Karpas-422 (cell line): ENCODE measurements at places on chromosomes 13 and 19. TPM values are rescaled to one million over a fixed set of nuclear protein-coding genes. Genes with fewer than 3 reads are reported as not detected.

The PTGER1 gene
- not detected in 2 replicates for total RNA-seq

The NOTCH3 gene
- total RNA-seq, result 0.45 and 3.2 TPM in 2 replicates

The ZNF793 gene
- 2.7 and 4.4 TPM in 2 replicates for total RNA-seq

The FPR3 gene
- not detected in 2 replicates for total RNA-seq

The MEDAG gene
- total RNA-seq, result not detected in 2 replicates

The IL12RB1 gene
- 6.1 and 9.6 TPM in 2 replicates for total RNA-seq

The LENG9 gene
- 5.0 and 14.1 TPM in 2 replicates for total RNA-seq

The KCNK6 gene
- not detected in 2 replicates for total RNA-seq

The PLK5 gene
- not detected in 2 replicates for total RNA-seq

The FCGBP gene
- 0.32 TPM in 1 of 2 replicates, not detected in the other for total RNA-seq

The CD177 gene
- total RNA-seq, result not detected in 2 replicates

DNA sequence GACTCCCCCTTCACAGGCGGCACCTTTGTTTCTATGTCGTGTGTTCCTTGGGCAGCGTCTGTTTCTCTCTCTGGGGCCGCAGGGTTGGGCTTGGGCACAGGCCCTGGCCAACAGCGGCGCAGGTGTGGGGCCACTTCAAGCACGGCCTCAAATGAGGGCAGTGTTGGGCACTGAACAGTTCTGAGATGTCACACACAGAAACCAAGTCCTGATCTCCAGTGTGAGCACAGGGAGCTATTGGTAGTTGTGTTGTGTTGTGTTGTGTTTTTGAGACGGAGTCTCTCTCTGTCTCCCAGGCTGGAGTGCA is 42.7 kb downstream of the GATAD2A start:
- H3K4me1 ChIP-seq, result peaks cover 43% of the 10 kb centered on the region
- no peak overlapping the region for H3K4me3 ChIP-seq
- H3K27ac ChIP-seq, result no peak overlapping the region
- H3K27me3 ChIP-seq, result no peaks in the 10 kb centered on the region
- no peak for DNase-seq

DNA sequence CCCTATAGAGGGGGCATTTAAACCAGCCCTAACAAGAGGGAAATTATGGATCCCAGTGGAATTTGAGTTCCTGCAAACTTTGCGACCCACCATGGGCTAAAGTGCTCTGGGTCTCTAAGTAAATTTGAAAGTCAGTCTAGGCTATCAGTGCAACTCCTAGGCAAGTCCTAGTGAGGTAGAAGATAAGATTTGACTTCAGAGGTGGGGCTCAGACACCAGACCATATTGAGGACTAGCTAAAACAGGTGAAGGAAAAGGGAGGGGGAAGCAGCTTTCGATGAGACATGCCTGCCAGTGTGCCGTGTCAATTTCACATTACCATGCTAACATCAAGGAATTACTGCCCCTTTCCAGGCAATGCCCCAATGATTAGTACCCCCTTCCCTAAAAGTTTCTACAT is 38.4 kb downstream of the CD320 start:
- no peak overlapping the region for H3K27ac ChIP-seq
- H3K27me3 ChIP-seq, result no peaks in the 10 kb centered on the region

DNA sequence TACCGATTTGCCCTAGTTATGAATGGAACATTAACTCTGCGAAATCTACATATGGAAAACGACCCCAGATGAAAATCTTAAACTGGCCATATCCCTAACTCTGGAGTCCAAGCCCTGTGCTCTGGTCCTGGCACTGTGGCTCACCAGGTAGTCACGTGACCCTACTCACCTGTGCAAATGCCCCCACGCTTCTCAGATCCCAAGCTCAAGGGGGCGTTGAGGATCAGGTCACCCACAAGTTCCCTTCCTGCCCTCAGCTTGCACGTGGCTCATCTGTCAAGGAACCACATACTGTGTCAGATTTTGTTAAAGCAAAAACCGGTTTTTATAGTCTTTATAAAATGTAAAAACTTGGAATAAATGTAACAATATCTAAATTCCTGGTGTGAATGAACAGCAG is 324.0 kb downstream of the SHISA2 start:
- no peaks in the 10 kb centered on the region for H3K4me1 ChIP-seq
- DNase-seq, result no peak
- no peak overlapping the region for H3K4me3 ChIP-seq
- no peak overlapping the region for H3K27ac ChIP-seq

DNA sequence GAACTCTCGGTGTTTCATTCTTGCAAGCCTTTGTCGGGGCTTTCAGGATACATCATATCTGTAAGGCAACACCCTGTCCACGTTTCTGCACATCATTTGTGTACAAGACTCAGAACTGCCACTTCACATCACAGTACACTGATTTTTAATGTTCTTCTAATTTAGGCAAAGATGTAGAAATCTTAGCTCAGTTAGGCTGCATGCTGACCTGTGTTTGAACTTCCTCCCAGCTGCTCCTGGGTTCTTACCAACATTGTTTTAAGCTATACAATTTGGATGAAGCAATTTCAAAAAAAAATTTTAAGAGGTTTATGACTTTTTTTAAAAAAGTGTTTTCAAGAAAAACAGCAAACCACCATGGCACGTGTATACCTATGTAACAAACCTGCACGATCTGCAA is 1047.9 kb upstream of the SLC10A2 start:
- H3K4me3 ChIP-seq, result no peak overlapping the region
- no peaks in the 10 kb centered on the region for H3K27me3 ChIP-seq
- no peaks in the 10 kb centered on the region for H3K4me1 ChIP-seq
- H3K36me3 ChIP-seq, result no peaks in the 10 kb centered on the region
- DNase-seq, result no peak

- no peak overlapping the region for H3K4me3 ChIP-seq
- DNase-seq, result no peak
- H3K27me3 ChIP-seq, result 0 out of 2 replicates have a peak, but pooled peaks cover 3% of the 10 kb centered on the region
- H3K4me1 ChIP-seq, result no peaks in the 10 kb centered on the region
- no peaks in the 10 kb centered on the region for H3K36me3 ChIP-seq
Observed at GRCh38 chr13:34751492-34751891, 190.6 kb upstream of the NBEA start.

DNA sequence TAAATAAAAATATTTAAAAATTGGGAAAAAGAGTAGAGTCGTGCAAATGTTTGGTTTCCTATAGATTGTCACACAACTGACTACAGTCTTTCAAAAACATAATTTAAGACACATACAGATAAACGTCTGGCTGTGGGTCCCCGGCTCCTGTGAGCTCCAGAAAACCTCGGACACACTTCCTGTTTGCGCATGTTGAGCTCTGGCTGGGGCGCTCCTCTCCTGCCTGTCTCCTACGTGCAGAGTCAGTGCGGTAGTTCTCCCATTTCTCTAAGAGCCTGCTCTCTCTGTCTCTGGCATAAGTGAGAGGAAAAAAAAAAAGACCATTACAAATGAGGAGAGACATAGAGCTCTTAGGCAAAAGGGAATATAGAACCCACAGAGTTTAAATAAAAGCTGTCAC is 128.2 kb upstream of the OBI1 start:
- no peaks in the 10 kb centered on the region for H3K36me3 ChIP-seq
- H3K4me3 ChIP-seq, result no peak overlapping the region
- DNase-seq, result no peak
- H3K27ac ChIP-seq, result no peak overlapping the region
- no peaks in the 10 kb centered on the region for H3K4me1 ChIP-seq
- H3K27me3 ChIP-seq, result no peaks in the 10 kb centered on the region

GRCh38 chr13:111399334-111399733 is 78.9 kb downstream of the TEX29 start:
- no peaks in the 10 kb centered on the region for H3K27me3 ChIP-seq
- H3K36me3 ChIP-seq, result no peaks in the 10 kb centered on the region
- H3K4me3 ChIP-seq, result no peak overlapping the region
- H3K27ac ChIP-seq, result no peak overlapping the region

GRCh38 chr13:92767468-92767867 is 459.1 kb upstream of the GPC6 start:
- H3K4me3 ChIP-seq, result no peak overlapping the region
- H3K36me3 ChIP-seq, result no peaks in the 10 kb centered on the region
- H3K4me1 ChIP-seq, result no peaks in the 10 kb centered on the region
- no peaks in the 10 kb centered on the region for H3K27me3 ChIP-seq
- DNase-seq, result no peak

DNA sequence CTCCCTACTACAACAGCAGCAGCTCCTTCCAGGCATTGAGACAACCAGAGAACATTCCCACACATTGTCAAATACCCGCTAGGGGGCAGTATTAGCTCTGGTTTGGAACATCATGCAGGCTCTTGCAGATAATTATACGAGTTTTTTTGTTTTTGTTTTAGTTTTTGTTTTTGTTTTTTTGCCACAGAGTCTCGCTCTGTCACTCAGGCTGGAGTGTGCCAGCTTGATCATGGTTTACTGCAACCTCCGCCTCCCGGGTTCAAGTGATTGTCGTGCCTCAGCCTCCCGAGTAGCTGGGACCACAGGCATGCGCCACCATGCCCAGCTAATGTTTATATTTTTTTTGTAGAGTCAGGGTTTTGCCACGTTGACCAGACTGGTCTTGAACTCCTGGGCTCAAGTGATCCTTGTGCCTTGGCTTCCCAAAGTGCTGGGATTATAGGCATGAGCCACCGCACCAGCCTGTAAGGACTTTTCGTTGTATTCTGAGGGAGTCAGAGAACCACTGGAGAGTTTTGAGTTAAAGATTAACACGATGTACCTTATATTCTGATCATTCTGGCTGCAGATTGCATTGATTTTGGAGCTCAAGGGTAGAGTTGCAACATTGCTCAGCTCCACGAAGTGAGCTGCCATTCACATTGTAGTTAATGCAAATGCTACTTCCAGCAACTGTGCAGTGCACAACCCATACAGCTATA is 41.7 kb upstream of the CEACAM20 start:
- no peaks in the 10 kb centered on the region for H3K27me3 ChIP-seq
- no peak overlapping the region for H3K4me3 ChIP-seq
- DNase-seq, result peak; percentile 86
- H3K36me3 ChIP-seq, result no peaks in the 10 kb centered on the region

GRCh38 chr19:35715981-35716800 is 1.6 kb upstream of the KMT2B start:
- no peaks in the 10 kb centered on the region for H3K27me3 ChIP-seq
- DNase-seq, result peak; percentile 54
- H3K27ac ChIP-seq, result peak overlapping the region; percentile 47

DNA sequence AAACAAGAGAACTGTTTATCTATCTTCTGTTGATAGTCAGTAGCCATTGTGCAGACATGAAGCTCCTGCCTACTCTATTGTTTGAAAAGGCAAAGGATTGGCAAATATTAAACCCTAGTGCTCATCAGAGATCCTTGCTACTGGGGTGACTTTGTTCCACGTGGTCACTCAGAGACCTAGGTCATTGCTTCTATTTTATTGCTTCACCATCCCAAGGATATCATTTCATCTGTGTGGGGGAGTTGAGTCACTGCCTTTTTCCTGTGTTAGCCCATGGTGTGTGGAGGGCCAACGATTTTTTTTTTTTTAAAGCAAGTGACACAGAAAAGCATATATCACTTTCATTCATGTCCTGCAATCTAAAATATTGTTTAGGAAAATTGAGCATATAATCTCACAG is 254.1 kb upstream of the RXFP2 start:
- no peaks in the 10 kb centered on the region for H3K36me3 ChIP-seq
- H3K4me3 ChIP-seq, result no peak overlapping the region
- no peaks in the 10 kb centered on the region for H3K4me1 ChIP-seq
- H3K27ac ChIP-seq, result no peak overlapping the region
- no peak for DNase-seq
- H3K27me3 ChIP-seq, result no peaks in the 10 kb centered on the region

- no peak for DNase-seq
- no peaks in the 10 kb centered on the region for H3K4me1 ChIP-seq
- no peak overlapping the region for H3K27ac ChIP-seq
- H3K4me3 ChIP-seq, result no peak overlapping the region
Observed at GRCh38 chr19:37332839-37333238, 38.1 kb upstream of the ZNF527 start.

GRCh38 chr13:109941951-109942350 is 155.6 kb upstream of the IRS2 start:
- no peak for DNase-seq
- H3K27ac ChIP-seq, result no peak overlapping the region
- H3K36me3 ChIP-seq, result no peaks in the 10 kb centered on the region
- H3K4me3 ChIP-seq, result no peak overlapping the region
- no peaks in the 10 kb centered on the region for H3K4me1 ChIP-seq

DNA sequence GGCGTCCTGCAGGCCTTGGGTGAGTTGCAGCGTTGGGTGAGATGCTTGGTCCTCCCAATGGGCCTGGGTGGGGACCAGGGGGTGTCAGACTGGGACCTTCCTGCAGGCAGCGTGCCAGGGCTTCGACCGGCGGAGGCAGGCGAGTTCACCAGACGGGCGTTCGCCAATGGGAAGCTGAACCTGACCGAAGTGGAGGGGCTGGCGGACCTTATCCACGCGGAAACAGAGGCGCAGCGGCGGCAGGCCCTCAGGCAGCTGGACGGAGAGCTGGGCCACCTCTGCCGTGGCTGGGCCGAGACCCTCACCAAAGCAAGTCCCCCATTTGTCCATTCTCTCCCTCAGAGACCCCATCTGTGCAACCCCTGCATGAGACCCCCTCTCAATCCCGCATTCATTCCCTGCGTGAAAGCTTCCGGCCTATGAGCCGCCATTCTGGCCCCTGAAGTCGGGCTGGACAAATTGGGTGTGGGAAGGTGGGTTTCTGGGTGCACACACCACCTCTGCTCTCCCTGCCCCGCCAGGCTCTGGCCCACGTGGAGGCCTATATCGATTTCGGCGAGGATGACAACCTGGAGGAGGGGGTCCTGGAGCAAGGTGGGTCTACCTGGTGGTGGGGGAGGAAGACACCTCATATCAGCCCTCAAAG is 1.2 kb downstream of the GTPBP3 start:
- H3K27ac ChIP-seq, result no peak overlapping the region; the same call in 1 of the 2 replicates
- H3K4me3 ChIP-seq, result peak overlapping the region; percentile 91
- peaks cover 30% of the 10 kb centered on the region for H3K4me1 ChIP-seq
- DNase-seq, result no peak
- H3K27me3 ChIP-seq, result no peaks in the 10 kb centered on the region
- peaks cover 5% of the 10 kb centered on the region; the same call in 1 of the 2 replicates for H3K36me3 ChIP-seq

- peaks cover 42% of the 10 kb centered on the region for H3K36me3 ChIP-seq
- no peak overlapping the region for H3K4me3 ChIP-seq
- H3K27me3 ChIP-seq, result no peaks in the 10 kb centered on the region
- no peak for DNase-seq
Observed at GRCh38 chr13:72805676-72806346, 23.9 kb downstream of the PIBF1 start.

DNA sequence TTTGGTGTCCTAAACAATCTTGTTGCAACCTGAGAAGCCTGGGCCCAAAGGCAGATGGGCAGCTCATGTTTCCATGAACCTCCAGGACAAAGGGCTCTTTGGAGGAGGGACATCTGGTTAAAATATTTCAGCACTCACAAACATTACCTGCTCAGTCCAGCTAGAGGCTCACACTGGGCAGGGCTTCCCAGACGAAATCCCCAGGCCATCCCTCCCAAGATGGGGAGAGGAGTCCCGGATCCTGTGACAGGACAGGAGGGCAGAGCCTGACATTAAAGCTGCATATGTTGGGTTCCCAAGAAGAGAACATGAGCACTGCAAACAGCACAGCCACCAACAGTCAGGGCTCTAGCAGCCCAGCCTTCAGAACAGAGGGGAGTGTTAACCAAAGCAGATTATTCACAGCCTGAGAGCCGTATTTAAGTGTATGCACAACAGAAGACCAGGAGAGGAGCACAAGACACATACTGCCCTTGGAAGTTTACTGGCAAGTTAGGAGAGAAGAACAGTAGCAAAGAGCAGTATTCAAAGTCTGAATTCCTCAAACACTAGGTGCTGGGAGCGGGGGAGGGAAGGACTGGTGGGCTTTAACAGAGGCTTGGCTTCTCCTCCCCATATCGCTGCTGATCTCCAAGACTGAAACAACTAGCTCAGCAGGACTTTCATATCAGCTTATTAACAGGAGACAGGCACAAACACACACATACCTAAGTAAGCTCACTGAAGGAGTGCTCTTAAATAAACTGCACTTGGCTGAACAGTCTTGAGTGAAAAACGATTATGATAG is 12.3 kb downstream of the ATP7B start:
- no peaks in the 10 kb centered on the region for H3K36me3 ChIP-seq
- no peak overlapping the region for H3K4me3 ChIP-seq
- no peak overlapping the region for H3K27ac ChIP-seq
- H3K4me1 ChIP-seq, result peaks cover 8% of the 10 kb centered on the region
- DNase-seq, result no peak
